ENCODE measurements at places on chromosomes 13 and 19.

DNA sequence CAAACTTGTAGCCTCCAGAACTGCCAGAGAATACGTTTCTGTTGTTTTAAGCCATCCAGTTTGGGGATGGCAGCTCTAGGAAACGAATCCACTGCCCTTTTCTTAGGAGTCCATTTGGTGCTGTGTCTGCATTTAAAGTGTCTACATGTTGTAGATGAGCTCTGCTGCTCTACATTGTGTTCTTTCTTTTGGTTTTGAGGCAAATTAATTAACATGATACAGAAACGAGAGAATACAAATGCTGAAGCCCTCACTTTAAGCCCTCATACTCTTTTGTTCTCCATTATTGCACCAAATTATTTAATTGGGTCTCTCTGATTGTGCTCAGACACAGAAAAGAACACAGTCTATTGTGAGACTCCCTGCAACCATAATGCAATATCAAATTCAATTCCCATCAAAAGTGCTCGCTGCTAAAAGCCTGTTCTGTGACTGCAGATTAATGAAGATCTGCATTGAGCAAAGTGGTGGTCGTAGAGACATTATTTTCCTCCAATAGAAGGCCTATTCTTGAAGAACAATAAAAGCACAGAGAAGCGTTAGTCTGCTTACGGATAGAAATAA, 166.3 kb upstream of the SOX21 start:
- DNase-seq = no peak

DNA sequence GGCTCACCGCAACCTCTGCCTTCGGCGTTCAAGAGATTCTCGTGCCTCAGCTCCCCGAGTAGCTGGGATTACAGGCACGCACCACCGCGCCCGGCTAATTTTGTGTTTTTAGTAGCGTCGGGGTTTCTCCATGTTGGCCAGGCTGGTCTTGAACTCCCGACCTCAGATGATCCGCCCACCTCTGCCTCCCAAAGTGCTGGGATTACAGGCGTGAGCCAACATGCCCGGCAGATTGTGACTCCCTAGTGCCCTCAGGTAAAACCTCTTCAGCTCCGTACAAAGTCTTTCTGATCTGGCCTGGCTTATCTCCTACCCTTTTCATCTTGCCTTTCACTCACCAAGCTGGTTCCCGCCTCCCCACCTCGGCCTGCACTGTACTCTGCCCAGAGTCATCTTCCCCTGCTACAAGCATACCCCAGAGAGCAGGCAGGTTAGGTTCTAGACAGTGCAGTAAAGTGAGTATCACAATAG, 15.0 kb downstream of the BICRA start:
- no peak for DNase-seq

DNA sequence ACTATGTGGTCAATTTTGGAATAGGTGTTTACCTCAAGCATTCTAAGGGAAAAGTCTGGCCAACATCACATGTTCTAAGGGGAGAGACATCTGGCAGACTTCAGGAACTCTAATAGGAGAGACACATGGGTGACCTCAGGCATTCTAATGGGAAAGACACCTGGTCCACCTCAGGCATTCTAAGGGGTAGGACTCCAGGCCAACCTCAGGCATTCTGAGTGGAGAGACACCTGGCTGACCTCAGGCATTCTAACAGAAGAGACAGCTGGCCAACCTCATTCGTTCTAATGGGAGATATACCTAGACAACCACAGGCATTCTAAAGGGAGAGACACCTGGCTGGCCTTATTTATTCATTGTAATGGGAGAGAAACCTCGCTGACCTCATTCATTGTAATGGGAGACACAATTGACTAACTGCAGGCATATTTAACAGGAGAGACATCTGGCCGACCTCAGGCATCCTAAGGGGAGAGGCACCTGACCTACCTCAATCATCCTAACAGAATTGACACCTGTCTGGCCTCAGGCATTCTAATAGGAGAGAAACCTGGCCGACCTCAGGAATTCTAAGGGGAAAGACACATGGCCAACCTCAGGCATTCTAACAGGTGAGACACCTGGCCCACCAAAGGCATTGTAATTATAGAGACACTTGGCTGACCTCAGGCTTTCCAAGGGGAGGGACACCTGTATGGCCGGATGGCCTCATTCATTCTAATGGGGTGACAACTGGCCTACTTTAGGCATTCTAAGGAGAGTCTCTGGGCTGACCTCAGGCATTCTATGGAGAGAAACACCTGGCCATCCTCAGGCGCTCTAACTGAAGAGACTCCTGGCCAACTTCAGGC, 1346.8 kb downstream of the UQCRFS1 start:
- DNase-seq = no peak

- peak; percentile 43 for DNase-seq
These were observed 99.4 kb upstream of the SERP2 start for GRCh38 chr13:44273991-44274770.

GRCh38 chr13:76438050-76438449, 448.2 kb downstream of the KCTD12 start:
- DNase-seq = no peak

DNA sequence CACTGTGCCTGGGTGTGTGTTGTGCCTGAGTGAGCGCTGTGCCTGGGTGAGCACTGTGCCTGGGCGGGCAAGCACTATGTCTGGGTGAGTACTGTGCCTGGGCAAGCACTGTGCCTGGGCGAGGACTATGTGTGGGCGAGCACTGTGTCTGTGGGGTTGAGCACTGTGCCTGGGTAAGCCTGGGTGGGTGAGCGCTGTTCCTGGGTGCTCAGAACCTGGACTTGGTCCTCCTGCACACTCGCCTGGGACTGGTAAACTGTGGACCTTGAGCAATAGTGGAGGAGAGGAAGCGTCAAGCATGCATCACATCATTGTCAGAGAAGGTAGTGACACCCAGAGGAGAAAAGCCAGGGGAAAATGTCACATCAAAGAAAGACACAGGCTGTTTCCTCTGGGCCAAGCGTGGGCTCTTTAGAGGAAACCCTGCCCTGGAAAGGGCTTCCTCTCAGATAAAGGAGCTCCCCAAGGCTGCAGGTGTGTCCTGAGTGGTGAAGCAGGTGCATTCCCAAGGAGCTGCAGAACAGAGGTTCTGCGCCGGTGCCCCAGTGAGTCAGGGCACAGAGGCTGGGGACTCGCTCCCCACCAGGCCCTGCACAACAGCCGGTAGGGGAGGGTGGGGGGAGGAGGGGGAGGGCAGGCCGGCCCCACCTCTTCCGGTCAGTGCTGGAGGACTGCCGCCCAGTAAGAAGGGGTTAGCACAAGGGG, 141.2 kb downstream of the TEX29 start:
- DNase-seq = no peak

GRCh38 chr19:44856421-44857083, 10.5 kb downstream of the NECTIN2 start:
- DNase-seq = no peak

DNA sequence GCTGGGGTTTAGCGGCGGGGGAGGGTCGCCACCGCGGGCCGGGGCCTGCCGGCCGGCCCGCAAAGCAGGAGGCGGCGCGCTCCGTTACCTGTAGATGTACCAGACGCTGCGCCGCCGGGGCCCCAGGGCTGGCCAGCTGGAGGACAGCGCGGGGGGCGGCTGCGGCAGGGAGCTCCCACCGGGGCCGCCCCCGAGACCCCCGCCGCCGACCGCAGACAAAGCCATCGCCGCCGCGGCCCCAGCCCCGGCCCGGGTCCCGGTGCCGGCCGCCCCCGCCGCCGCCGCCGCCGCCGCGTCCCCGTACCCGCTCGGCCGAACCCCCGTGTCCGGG, 24.8 kb downstream of the SHANK1 start:
- DNase-seq = no peak

GRCh38 chr13:94542917-94543316, 53.0 kb downstream of the TGDS start:
- no peak for DNase-seq

DNA sequence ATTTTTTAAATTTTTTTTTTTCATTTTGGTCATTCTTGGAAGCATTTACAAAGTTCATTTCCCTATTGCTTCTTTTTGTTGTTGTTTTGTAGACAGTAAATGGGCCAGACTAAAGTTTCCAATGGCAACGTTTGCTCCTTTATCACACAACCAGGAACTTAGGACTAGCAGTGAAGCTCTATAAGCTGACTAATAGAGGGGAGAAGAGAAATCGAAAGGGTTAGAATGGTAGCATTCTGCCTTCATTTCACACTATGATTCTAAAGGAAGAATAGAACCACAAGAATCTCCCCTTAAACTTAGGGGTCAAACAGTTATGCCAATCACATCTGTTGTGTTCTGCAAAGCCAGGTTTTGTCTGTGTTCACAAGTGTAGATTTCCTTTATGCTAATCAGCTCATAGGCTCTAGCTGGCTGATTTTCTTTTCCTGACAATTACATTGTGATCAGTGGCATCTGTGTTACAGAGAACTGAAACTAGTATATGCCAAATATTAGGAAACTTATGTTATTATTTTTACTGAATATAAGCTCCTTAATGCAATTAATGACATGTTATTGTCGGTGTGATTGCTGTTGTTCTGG, 467.3 kb downstream of the DACH1 start:
- DNase-seq = no peak

DNA sequence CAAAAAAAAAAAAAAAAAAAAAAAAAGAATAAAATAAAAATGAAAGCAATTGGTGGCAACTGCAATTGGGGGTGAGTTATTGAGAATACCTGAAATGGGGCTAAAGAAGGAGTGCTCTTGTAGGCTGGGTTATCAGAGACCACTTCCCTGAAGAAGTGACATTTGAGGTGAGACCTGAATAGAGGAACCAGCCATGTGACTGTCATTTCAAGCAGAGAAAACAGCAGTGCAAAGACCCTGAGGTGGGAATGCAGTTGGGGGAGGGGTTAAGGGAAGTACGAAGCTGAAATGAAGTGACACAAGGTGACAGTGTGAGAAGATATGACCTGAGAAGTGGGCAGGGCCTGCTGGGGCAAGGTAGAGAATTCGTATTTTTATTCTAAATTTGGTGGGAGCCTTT, 4.3 kb upstream of the PALM3 start:
- DNase-seq = no peak

- no peak for DNase-seq
These were observed 11.2 kb downstream of the PPP6R1 start for GRCh38 chr19:55247621-55248099.

DNA sequence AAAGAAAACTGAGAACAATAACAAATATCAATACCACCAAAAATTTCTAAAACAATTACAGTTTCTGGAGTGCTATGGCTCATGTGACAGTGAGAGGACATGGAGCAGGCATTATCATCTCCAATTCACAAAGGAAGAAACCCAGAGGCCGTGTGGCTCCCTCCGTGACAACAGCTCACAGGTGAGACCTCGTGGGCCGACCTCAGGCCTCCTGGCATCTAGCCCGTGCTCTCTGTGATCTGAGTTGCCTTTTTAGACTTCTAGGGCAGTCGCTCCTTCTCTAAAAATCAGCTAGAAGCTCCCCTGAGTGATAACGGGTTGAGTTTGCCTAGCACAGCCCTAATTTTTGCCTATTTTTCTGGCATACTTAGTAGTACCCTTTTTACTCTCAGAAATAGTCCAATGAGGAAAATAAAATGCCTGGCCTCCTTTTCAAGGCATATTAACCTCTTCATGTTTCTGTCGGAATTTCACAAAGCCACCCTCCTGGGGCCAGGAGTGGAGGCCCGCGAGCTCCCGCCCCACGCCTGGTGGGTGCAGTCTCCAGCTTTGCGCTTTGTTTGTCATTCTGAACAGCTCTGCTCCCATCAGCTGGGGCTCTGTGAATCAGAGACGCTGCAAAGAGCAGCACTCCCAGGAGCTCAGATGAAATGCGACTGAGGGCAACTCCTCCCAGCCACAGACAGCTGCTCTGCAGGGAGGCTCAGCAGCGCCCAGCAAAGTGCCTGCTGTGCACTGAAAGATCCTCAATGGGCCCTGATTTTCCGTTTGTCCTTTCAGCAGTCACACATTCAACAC, 292.5 kb downstream of the UQCRFS1 start:
- peak; percentile 33 for DNase-seq
